DND-41 (cell line): ENCODE measurements at places on chromosomes 12 and 14.

- DNase-seq = no peak
Measured at GRCh38 chr14:33871394-33871793, 79.5 kb downstream of the EGLN3 start.

GRCh38 chr12:20120403-20120725 is 248.0 kb upstream of the PDE3A start:
- no peak for DNase-seq

- no peak for DNase-seq
Measured at GRCh38 chr14:64550621-64551333, 1.0 kb downstream of the PPP1R36 start.

GRCh38 chr12:66662729-66663128 is 16.1 kb downstream of the GRIP1 start:
- DNase-seq = no peak

DNA sequence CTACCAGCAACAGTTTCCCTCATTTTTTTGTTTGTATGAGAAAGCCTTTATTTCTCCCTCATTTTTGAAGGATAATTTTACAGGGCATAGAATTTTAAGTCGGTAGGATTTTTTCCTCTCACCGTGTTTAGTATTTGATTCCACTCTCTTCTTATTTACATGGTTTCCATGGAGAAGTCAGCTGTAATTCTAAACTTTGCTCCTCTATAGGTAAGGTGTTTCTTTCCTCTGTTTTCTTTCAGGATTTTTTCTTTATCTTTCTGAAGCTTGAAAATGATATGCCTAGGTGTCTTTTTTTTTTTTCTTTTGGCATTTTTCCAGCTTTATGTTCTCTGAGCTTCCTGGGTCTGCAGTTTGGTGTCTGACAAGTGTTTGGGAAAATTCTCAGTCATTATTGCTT is 75.6 kb upstream of the ETV6 start:
- no peak for DNase-seq

- DNase-seq = no peak
Measured at GRCh38 chr14:91961297-91962220, 14.1 kb upstream of the FBLN5 start.

- no peak for DNase-seq
Measured at GRCh38 chr12:38695057-38695456, 210.3 kb downstream of the CPNE8 start.

GRCh38 chr12:50088577-50089335 is 3.6 kb downstream of the SMARCD1 start:
- peak; percentile 64 for DNase-seq

GRCh38 chr14:100884456-100884855 is 19.1 kb downstream of the RTL1 start:
- no peak for DNase-seq

DNA sequence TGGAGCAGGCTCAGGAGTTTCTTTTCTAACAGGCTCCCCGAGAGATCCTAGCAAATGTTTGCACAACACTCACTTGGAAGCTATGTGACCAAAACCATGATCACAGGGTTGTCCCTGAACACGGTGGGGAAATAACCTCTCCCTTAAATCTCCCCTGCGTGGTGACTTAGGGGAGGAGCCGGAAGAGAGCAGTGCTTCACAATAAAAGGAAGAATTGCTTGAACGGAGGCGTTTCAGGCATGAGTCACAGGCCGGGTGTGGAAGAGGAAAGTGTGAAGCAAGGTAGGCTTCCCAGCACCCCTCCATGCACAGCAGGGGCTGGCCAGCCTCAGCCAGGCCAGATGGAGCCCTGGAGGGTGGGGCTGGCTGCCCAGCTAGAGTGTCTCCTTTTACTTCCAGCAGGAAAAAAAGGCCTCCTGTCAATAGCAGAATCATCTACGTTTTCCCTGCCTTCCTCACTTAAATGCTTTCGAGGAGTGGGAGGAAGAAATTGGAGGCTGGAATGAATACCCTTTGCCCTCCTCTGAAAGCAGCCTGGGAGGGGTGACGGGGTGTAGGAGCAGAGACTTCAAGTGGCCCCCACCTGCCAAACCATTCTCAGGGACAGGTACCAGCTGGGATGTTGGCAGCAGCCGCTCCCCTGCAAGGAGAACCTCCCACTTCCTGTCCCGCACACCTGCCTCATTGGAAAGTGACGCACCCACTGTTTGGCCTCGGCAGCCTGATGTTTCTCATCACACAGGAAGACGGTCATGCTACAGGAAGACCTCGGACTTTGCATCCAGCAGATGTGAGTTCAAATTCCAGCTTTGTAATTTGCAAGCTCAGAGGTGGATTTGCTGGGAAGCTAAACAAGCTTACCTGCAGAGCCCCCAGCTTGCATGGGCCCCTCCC is 30.1 kb upstream of the PPP2R5C start:
- DNase-seq = peak; percentile 48

- no peak for DNase-seq
Measured at GRCh38 chr14:24315807-24316596, 4.7 kb downstream of the LTB4R start.

DNA sequence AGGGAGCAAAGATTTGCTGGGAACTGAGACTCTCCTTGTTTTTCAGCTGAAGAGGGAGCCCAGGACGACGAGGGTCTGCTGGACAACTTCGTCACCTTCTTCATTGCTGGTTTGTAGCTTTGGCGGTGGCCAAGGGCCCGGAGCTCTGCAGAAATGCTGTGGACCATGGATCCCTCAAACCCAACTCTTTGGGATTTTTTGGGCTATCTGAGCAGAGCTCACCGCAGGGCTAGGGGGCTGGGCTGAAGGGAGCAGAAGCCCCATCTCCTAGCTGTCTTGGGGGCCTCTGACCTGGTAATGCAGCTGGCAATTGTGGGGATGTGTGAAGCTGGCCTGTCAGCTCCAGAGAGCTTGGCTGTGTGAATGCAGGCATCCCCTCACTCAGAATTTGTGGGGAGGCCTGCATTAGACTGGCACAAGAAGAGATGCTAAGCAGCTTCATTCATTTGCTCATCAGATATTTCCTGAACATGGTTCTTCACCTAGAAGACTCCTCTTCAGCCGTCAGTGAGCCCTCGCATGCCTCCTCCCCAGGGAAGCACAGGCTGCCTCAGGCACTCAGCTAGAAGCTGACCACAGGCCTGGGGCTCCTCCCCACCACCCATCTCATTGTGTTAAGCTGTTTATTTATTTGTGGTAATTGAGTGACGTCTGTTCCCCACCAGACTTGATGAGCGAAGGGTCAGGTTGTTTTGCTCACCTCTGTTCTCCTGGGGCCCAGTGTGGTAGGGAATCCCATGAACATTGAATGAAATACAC is 32.2 kb downstream of the CYP46A1 start:
- no peak for DNase-seq
